ENCODE measurements at places on chromosomes 7 and 10.

- no peak for DNase-seq
Measured at GRCh38 chr7:112547916-112548315, 67.1 kb downstream of the LSMEM1 start.

- DNase-seq, result no peak
Measured at GRCh38 chr7:150451833-150452461, 1.5 kb downstream of the GIMAP8 start.

DNA sequence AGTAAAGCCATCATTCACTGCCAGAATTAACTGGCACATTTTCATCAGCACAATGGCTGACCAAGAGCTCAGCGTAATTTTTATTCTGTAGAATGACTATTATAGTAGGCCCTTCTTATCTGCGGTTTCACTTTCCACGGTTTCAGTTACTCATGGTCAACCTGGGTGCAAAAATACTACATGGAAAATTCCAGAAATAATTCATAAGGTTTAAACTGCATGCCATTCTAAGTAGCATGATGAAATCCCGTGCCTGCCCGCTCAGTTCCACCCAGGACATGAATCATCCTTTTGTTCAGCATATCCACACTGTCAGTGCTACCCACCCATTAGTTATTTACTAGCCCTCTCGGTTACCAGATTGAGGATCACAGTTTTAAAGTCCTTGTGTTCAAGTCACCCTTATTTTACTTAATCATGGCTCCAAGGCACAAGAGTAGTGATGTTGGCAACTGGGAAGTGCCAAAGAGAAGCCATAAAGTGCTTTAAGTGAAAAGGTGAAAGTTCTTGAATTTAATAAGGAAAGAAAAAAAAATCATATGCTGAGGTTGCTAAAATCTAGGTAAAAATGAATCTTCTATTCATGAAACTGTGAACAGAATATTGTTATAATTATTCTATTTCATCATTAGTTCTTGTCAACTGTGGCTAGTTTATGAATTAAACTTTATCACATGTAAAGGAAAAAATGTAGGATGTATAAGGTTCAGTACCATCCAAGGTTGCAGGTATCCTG lies 204.9 kb downstream of the DOCK4 start:
- DNase-seq, result no peak

DNA sequence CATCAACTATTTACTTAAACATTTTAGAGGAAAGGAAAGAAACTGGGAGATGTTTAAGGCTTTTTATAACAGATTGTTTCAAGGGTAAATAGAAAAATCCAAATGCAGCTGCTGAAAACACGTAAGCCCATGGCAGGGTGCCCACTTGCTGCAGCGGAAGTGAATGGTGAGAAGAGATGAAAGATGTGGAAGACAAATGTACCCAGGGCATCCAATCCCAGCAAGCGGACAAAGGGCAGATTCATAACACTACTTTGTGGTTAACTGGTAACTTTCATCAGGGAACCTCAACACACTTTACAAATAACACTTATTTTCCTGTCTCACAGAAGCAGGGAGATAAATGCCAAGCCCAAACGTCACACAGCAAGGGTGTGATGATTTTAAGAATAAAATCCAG lies 358.4 kb downstream of the KCNMA1 start:
- no peak for DNase-seq

- DNase-seq, result no peak
Measured at GRCh38 chr7:137579913-137580640, 236.5 kb upstream of the PTN start.

Data from stimulated activated CD8-positive, alpha-beta memory T cell treated with anti-CD3 and anti-CD28 coated beads, Interleukin-4, amount 100 ng/mL, for 4 hours (primary cell).